Stimulated activated CD8-positive, alpha-beta memory T cell treated with anti-CD3 and anti-CD28 coated beads, Interleukin-4, amount 100 ng/mL, for 1 hour (primary cell): ENCODE measurements at places on chromosomes 1 and 21.
A peak's percentile ranks its signal among the peaks of the same experiment; 100 is the strongest.

DNA sequence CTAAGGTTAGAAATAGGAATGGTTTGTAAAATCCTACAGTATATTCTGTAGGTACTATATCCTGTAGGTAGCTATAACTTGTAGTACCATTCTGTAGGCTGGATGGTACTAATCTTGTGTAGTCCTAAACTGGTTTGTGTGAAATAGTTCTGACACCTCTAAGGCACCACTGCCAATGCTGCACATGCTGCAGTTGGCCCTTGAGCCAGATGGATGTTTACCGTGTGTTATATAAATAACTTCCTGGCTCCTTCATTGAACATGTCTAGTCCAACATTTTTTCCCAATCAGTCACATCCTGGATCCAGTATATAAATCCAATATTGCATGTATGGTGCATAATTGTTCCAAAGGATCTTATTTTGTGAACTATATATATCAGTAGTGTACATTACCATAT is 89.5 kb upstream of the GNG4 start:
- DNase-seq = no peak

DNA sequence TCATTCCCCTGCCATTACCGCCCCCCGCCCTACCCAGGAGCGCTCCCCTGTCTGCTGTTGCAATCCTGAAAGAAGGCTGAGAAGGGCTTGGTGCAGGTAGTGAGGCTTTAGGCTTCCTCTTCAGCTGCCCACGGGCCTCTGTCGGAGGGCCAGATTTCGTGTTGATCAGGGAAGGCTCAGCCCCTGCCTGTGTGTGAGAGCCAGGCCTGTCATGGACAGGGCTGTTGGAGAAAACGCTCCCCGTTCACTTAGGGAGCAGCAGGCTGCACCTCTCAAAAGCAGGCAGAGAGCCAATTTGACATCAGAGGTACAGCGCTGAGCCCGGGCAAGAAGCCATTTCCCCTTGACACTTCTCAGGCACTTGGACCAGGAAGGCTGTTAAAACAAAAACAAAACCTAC is 19.0 kb downstream of the TEX35 start:
- DNase-seq = no peak

GRCh38 chr1:115170961-115171392 is 81.7 kb upstream of the TSPAN2 start:
- DNase-seq = no peak

DNA sequence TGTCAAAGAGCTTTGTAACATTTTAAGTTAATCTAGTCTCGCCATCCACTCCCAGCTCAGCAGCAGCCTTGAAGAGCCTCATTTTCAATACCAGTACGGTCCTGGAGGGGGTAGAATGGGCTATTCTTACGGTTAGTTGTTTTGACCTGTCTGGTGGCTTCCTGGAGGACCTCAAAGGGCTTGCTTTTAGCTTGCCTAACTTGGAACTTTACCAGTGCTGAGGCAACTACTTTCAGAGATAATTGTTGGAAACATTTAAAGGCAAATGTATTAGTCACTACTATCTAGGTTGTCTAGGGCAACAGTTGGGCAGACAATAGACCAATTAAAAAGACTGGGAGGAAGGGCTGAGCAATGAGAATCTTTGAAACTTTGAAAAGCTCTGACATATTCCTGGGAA is 56.0 kb downstream of the TTLL7 start:
- no peak for DNase-seq

DNA sequence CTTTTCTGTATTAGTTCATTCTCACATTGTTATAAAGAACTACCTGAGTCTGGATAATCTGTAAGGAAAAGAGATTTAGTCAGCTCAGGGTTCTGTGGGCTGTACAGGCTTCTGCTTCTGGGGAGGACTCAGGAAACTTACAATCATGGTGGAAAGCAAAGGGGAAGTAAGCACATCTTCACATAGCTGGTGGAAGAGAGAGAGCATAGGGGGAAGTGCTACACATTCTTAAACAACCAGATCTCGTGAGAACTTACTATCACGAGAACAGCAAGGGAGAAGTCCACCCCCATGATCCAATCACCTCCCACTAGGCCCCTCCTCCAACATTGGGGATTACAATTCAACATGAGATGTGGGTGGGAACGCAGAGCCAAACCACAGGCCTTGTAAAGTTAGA is 37.9 kb upstream of the AHCTF1 start:
- DNase-seq = no peak

DNA sequence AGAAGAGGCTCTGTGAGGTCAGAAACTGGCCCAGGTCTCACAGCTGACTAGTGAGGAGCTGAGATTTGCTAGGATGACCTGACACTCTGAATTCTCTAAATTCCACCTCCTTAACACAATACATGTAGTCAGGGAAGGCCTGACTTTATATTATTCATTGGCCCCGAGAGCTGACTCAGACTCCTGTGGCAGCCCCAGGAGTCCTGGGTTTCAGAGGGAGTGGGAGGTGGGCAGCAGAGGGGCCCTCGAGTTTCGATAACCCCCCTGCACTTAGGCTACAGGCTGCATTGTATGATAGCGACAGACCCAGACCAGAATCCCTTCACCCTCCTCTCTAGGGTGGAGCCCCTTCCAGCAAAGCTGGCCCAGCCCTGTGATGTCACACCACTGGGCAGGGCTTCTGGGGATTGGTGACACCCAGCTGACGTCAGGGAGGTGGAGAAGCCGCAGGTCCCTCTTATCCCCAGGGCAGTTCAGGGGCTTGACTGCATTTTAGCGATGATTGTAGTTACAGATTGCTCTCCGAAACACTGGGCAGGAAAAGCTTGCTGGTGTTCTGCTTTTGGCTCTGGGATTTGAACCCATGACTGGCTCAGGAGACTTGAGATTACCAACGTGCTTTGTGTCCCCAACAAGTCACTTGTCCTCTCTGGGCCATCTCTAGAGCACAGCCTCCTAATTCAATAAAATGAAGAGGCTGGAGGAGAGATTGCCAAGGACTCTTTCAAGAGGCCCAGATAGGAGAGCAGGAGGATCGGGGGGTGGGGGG is 17.0 kb upstream of the GPR37L1 start:
- DNase-seq = no peak

GRCh38 chr21:43903451-43904091 is 38.5 kb downstream of the AGPAT3 start:
- no peak for DNase-seq

DNA sequence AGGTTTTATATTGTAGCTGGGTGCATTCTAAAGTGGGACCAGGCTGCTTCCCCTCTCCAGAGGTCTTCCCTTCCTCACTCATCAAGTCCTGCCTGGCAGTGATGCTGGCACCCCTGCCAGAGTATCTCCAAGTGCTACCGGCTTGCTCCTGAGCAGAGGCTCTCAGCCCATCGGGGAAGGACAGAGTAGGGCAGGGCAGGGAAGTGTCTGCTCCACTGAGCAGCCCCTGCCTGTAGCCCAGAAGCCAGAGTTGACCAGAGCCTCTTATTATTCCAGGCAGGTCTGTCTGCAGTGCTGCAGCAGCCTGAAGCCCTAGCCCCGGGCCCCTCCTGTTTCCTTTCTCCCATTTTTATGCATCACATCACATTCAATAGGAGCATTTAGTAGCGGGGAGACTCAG is 51.1 kb downstream of the ATP2B4 start:
- no peak for DNase-seq

DNA sequence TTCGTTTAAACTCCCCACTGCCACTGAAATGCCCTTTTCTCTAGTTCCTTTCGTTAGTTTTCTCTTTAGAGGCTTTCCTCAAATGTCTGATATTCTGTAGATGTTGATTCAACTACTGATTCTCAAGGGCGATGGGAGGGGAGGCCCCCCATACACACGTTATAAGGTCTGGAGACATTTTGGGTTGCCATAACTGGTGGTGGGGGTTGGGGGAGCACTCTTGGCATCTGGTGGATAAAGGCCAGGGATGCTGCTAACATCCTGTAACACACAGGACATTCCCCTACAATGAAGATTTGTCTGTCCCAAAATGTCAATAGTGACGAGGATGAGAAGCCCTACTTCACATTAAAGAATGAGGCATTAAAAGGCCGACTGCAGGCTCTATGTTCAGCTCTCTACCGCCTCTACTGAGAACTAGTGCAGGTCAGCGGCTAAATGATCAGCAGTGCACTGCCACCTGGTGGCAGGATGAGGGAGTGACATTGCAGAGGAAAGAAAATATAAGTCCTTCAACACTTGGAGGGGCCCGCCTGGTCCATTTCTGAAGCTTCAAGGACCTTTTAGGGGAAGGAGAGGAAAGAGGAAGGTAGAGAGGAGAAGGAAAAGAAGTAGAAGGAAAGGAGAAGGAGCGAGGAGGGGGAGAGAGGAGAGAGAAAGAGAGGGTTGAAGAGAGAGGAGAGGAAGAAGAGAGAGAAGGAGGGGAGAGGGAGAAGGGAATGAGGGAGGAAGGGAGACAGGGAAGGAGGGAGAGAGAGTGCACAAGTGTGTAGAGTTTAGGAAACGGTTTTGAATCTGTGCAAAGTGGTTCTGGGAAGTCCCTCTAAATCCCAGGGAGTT is 29.4 kb downstream of the ALG14 start:
- DNase-seq = peak; percentile 48

GRCh38 chr21:41926117-41926806 is 27.6 kb downstream of the C2CD2 start:
- DNase-seq = no peak

GRCh38 chr1:183989604-183990003 is 47.9 kb downstream of the COLGALT2 start:
- no peak for DNase-seq

- DNase-seq = no peak
Measured at GRCh38 chr1:84719543-84720217, 29.4 kb upstream of the SSX2IP start.

GRCh38 chr1:174262349-174263241 is 103.3 kb downstream of the RABGAP1L start:
- DNase-seq = no peak

DNA sequence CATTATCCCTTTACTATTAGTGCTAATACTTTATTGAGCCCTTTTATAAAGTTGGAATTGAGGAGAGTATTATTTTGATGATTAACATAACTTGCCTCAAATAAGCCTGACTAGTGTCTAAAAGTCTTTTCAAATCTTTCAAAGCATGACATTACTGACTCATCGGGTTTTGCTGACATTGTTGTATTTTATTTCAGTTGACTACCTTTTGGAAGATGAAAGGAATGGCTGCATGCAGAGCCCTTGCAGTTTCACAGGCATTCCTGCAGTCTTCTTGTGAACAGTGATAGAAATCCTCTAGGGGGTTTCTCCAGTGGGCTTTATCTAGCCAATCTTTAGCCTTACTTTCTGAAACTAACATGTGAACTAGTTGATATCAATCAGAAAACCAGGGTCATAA is 43.0 kb upstream of the TMEM61 start:
- DNase-seq = no peak

DNA sequence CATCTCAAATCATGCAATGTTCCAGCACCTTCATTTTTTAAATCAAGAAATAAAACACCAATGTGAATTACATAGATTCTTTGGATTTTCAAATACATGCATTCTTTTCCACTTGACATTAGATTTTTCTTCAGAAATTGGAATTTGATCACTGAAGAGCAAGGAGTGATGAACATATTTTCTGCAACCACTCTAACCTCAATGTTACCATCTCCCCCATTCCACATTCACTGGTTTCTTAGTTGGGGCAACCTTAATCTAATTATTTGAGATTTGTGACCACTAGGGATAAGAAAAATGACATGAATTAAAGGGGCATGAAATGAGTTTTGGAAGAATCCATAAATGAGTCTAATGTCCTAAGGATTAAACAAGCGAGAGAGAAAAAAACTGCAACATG is 168.7 kb upstream of the NR5A2 start:
- no peak for DNase-seq

DNA sequence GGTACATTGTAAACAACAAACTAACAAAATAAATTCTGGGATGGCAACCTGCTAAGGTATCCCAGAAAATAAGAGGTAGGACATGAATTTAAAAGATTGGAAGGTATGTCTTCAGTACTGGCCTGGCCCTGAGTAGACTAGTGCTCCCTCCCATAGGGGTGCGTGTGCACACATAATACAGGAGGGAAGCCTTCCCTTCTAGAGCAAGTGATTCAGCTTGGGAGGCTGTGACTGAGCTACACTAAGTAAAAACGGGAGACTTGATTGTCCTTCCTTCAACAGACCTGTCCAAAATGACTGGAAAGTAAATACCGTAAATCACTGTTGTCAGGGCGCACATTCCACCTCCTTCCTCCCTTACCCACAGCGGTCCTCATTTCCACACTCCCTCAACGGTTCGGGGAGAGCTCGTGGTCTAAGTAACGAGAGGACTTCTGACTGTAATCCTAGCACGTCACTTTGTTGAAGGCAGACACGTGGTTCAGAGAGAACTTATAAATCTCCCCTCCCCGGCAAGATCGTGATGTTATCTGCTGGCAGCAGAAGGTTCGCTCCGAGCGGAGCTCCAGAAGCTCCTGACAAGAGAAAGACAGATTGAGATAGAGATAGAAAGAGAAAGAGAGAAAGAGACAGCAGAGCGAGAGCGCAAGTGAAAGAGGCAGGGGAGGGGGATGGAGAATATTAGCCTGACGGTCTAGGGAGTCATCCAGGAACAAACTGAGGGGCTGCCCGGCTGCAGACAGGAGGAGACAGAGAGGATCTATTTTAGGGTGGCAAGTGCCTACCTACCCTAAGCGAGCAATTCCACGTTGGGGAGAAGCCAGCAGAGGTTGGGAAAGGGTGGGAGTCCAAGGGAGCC is at the start of gene TGFB2:
TSS of gene TGFB2 (plus strand) at position 523 of the 859 bp plus-strand sequence. CDS start 1,366 bp downstream, outside the sequence.
- no peak for DNase-seq

GRCh38 chr1:108055387-108055786 is 90.4 kb upstream of the VAV3 start:
- DNase-seq = no peak

DNA sequence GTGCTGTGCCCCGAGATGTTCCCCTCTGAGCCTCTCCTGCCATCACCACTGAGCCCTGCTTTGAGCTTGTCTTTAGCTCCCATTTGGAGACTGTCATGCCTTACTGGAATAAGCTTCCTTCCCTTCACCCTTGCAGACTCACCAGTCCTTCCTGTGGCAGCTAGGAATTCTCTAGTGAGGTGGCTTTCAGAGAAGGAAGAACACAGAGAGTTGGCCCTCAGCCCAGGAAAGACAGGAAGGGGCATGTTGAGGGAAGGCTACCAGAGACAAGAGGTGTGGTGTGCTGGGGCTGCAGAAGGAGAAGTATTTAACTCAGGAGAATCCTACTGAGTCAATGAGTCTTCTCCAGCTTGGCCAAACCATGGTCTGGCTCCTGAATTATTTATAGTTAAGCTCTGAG is 76.3 kb downstream of the UCK2 start:
- no peak for DNase-seq

DNA sequence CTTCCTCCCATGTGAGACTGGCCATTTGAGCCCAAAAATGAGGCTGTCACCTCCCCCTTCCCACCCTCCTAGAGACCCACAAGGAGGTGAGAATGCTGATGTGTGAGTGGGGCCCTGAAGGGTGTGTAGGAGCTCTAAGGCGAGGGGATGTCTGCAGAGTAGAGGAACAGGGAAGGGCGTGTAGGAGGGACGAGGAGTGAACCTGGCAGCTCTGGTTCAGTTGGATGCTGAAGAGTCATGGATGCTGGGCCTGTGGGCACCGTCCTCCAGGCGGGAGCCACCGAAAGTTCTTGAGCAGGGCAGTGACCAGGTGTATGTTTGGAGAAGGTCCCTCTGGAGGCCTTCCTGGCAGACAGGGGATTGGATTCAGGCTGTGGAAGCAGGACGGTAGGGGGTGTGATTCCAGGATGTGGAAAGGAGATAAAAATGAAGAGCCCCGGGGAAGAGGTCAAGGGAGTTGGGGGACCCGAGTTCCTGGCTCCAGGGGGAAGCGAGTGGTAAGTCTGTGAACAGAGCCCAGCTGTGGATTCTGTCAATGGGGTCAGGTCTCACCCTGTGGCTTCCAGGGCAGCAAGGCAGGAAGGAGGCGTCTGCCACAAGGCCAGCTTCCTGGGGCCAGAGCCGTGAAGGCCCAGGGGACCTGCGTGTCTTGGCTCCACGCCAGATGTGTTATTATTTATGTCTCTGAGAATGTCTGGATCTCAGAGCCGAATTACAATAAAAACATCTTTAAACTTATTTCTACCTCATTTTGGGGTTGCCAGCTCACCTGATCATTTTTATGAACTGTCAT is 7.9 kb downstream of the SAMD11 start:
- DNase-seq = no peak
